ENCODE measurements at places on chromosomes 16 and 17.

GRCh38 chr16:57166451-57166850 is 19.4 kb downstream of the PSME3IP1 start:
- no peak for DNase-seq

- no peak for DNase-seq
Observed at GRCh38 chr16:18800775-18801144, 589 bp downstream of the ARL6IP1 start.

- no peak for DNase-seq
Observed at GRCh38 chr17:80307994-80308691, 47.5 kb downstream of the RNF213 start.

DNA sequence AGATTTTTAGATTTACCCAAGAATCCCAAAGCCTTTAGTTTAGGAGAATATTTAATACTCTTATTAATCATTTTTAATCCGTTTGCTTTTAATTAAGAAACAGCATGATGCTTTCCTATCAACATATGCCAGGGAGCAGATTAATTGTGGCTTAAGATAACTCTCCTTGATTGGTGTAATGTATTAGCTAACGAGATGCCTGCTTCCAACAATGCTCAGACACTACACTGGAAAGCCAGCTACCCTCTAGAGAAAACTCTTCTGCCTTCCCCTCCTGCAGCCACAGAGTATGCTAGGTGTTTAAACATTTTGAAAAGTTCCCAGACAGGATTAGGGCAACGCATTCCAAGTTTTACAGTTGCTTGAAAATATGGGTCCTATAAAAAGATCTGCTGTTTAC is 142.2 kb downstream of the AATF start:
- DNase-seq = no peak

- peak; percentile 96 for DNase-seq
Observed at GRCh38 chr16:2835638-2836493, 5.8 kb downstream of the ZG16B start.

- DNase-seq = no peak
Observed at GRCh38 chr17:79986411-79987186, 49.1 kb downstream of the TBC1D16 start.

GRCh38 chr17:73343739-73344454 is 32.1 kb upstream of the CDC42EP4 start:
- DNase-seq = no peak

- DNase-seq = no peak
Observed at GRCh38 chr17:13597723-13598347, 3.9 kb downstream of the HS3ST3A1 start.

- no peak for DNase-seq
Observed at GRCh38 chr16:59686405-59686804, 952.3 kb upstream of the GOT2 start.

DNA sequence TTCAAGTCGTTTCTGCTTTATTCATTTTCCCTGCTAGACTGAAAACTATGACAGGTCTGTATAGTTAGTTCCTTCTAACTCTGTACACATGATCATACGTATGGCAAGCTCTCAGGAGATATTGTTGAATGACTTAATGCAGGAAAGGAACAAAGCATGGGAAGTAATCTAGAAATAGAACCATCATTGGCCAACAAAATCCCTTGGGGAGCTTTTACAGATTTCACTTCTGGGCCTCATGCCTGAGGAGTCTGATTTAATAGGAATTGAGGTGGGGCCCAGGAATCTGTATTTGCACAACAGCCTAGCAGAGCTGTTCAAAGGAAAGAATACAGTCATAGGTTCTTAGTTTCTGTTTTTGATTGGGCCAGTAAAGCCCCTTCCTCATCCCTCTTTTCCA is 229.2 kb downstream of the MAP2K6 start:
- DNase-seq = no peak

DNA sequence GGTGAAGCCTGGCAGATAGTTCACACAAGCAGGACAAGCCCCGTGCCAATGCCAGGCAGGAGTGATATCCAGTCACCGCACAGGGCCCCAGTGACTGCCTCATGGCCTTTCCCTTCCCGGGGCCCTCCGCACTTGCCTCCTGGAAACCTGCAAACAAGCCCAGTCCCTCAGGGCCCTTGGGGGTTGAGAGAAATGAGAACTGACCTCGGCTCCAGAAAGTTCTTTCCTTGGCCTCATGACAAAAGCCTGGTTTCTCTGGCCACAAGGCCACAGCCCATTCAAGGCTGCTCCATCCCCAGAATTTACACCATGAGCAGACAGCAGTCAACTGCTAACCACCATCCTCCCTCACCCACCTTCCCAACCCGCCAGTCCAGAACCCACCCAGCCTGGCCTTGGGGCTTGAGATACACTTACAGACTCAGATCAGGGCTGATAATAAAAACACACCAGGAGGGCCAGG is 77.6 kb downstream of the CCDC182 start:
- DNase-seq = no peak

GRCh38 chr16:1542166-1542500 is 8.7 kb downstream of the TMEM204 start:
- no peak for DNase-seq

- no peak for DNase-seq
Observed at GRCh38 chr17:10735251-10735650, 5.4 kb upstream of the TMEM220 start.

DNA sequence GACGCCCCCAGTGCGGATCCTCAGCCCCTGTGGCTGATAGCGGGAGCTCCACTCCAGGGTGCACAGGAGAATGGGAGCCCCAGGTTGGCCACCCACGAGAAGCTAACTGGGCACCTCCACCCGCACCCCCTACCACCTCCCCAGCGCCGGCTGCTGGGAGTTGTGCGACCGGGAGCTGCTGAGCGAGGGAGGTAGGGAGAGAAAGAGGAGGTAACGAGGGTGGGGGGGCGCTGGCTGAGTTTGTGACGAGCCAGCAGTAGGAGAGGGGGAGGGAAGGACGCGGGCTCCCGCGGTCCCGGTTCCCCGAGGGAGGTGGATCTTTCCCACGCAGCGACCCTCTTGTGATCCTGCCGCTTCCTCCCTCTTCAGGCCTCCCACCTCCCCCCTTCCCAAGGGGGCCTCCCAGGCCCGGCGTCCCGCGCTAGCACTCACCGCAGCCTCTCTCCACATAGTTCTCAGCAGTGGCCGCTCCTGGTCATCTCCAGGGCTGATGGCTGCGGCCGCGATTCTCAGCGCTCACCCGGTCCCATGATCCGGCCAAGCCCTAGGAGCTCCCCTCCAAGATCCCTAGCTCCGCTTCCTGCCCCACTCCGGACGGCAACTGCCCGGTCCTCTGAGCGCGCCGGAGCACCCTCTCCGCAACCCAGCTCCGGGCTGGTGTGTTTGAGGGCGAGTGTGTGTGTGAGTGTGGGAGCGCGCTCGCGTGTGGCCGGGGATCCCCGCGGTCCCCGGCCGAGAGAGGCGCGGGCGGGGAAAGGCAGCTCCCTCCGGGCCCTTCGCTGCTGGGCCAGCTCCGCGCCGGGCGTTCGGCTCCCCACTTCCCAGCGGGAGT is at the start of gene GRIN2A:
GRIN2A (minus strand) TSS at position 207 of the 832 bp plus-strand sequence. CDS start 2,017 bp downstream, outside the sequence.
- DNase-seq = no peak

- DNase-seq = no peak
Observed at GRCh38 chr17:68578236-68578635, 22.9 kb downstream of the FAM20A start.

- DNase-seq = no peak
Observed at GRCh38 chr17:2423271-2423670, 22.4 kb upstream of the MNT start.

DNA sequence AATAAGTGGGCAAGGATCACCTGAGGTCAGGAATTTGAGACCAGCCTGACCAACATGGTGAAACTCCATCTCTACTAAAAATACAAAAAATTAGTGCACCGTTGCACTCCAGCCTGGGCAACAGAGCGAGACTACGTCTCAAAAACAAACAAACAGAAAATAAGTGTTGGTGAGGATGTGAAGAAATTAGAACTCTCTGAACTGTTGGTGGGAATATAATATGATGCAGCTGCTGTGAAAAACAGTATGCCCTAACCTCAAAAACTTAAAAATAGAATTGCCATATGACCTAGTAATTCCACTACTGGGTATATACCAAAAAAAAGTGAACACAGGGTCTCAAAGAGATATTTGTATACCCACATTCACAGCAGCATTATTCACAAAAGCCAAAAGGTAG is 26.1 kb downstream of the GLG1 start:
- DNase-seq = no peak

GRCh38 chr16:73179705-73180331 is 131.9 kb upstream of the ZFHX3 start:
- no peak for DNase-seq

DNA sequence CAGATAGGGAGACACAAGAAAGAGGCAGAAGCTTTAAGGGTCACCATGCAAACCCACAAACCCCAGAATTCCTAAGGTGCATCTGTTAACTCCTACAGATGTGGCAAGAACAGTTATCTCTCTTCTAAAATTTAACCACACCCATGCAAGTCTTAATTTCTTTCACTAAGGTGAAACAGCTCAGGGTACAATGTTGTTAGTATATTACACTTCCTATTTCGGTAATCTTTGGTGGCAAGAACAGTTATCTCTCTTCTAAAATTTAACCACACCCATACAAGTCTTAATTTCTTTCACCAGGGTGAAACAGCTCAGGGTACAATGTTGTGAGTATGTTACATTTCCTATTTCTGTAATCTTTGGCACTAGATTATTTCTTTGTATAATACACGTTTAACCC is 6.6 kb downstream of the CCL23 start:
- no peak for DNase-seq

DNA sequence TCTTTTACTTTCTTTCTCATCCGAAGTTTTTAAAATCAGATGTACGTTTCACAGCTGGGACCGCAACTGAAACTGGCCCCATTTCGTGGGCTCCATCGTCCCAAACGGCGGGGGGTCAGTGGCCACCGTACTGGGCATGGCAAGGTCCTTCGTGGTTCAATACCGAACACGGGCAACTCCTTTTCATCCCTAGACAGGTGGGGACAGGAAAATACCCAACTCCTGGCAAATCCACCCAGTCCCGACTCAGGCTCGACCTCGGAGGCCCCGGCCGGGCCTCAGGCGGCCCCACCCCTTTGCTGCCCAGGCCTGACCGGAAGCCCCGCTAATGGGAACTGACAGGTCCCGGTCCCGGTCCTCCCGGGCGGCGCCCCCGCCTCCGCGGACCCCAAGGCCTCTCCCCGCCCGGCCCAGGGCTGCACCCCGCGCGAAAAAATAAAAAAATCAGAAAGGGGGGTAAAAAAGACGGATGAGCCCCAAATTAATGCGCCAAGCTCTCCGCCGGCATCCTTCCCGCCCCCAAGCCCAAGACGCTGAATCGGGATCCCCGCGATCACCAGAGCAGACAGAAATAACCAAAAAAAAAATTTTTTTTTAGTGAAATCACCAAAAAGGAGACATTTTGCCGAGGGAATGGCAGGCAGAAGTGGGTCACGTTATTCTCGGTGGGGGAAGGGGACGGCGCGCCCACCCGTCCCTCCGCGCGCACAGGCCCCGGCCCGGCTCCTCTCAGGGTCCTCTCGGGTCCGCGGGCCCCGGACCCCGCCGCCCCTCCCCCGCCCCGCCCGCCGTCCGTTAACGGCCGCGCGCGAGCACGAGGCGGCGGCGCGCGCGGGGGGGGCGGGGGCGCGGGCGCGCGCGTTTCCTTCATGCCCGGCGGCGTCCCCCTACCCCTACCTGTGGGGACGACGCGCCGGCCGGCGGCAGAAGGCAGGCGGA is 562 bp downstream of the ZC3H7A start:
- no peak for DNase-seq

GRCh38 chr17:81908793-81909192 is 2.4 kb downstream of the PCYT2 start:
- no peak for DNase-seq

GRCh38 chr16:63131503-63131902 is 1095.3 kb upstream of the CDH8 start:
- DNase-seq = no peak

- DNase-seq = no peak
Observed at GRCh38 chr17:47731396-47731795, 1.6 kb upstream of the TBX21 start.

GRCh38 chr16:84043486-84044117 is 1.0 kb upstream of the SLC38A8 start:
- DNase-seq = no peak

DNA sequence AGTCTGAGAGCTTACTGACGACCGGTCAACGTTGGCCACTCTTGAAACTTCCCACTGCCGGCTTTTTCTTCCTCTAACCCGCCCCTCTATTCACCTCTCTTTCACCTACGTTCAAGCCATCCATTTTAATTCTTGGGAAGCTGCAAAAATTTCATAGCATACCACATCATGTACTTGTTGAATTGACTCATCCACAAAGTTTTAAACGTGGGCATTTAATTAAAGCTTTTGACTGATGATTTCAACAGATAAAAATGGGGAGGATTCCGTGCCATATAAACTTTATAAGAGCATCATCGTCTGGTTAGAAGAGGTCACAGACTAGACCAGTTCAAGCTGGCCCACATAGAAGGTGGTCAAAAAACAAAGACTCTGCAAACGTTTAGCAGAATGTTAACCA is 22.5 kb downstream of the VPS53 start:
- DNase-seq = peak; percentile 89

DNA sequence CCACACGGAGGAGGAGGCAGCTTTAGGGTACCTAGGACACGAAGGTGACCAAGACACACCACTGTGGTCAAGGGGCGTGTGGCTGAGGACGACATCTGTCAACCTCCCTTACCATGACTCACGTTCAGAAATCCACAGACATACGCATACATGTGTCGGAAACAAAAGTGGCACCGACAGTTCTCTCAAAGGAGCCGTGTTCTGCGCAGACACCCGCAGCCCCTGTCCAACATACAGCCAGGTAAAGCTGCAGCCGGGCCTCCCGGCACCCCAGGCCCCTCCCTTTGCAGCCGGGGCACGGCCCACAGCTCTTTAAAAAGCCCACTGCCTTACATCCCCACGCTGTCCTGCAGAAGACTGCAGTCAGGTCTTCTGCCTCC is 40.5 kb upstream of the KLHDC4 start:
- DNase-seq = no peak

DNA sequence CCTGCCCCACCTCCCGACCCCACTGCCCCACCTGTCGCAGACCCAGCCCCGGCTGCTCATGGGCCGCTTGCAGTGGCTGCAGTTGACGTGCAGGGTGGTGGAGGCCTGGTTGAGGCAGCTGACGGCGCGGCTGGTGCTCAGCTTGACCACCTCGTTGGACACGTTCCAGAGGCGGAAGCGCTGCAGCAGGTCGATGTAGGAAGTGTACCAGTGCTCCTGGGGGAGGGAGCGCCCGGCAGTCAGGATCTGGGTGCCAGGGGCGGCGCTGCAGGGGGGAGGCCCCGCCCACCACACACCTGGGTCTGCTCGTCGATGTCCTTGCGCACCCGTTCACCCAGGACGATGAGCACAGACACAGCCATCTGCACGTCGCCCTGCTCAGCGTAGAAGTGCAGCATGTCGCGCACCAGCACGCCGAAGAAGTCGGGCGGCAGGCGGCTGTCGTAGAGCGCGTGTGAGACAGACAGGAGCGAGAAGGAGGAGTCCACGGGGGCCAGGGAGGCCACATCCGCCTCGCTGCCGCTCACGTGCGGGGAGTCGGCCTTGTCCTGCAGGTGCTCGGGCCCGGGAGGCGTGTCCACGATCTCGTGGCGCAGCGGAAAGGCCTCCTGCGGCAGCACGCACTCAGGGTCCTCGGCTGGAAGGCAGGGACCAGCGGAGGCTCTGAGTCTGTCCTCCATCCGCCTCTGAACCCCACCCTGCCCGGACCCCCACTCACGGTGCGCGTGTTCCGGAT is 995 bp upstream of the JMJD8 start:
- DNase-seq = no peak

- no peak for DNase-seq
Observed at GRCh38 chr16:71726476-71727315, 2.2 kb upstream of the PHLPP2 start.

- no peak for DNase-seq
Observed at GRCh38 chr16:79417601-79418008, 182.9 kb downstream of the MAF start.

GRCh38 chr17:4796552-4796920 is 572 bp downstream of the PSMB6 start:
- DNase-seq = no peak

GRCh38 chr17:18381953-18382245 is 4.3 kb downstream of the EVPLL start:
- no peak for DNase-seq
